ENCODE measurements at places on chromosomes 6 and 20.

DNA sequence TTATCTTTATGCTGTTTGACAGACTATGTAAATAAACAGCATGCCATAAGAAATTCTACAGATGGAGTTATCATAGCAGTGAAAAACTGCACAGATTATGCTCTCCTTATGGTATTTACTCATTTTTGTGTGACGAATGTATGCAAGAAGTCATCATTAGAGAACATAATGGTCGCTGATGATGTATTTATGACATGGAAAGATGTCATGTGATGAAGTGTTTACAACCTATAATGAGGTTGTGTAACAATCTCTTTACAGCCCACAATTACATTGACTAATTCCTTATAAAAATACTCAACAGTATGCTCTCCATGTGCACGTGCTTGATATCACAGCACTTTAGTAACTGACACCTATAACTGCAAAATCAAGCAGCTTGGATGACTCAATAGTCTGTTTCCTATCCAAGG lies 192.4 kb downstream of the BMP2 start:
- no peaks in the 10 kb centered on the region for H3K4me1 ChIP-seq
- H3K27me3 ChIP-seq = no peaks in the 10 kb centered on the region
- H3K36me3 ChIP-seq = no peaks in the 10 kb centered on the region
- no peak overlapping the region for H3K4me3 ChIP-seq
- DNase-seq = no peak

GRCh38 chr6:138659998-138660397 lies 113.6 kb upstream of the CCDC28A start:
- no peaks in the 10 kb centered on the region for H3K36me3 ChIP-seq
- peaks cover 34% of the 10 kb centered on the region for H3K27me3 ChIP-seq
- H3K4me3 ChIP-seq = no peak overlapping the region

GRCh38 chr6:41640426-41640825 lies 2.2 kb downstream of the MDFI start:
- no peak for DNase-seq
- H3K4me3 ChIP-seq = no peak overlapping the region
- H3K27ac ChIP-seq = no peak overlapping the region

DNA sequence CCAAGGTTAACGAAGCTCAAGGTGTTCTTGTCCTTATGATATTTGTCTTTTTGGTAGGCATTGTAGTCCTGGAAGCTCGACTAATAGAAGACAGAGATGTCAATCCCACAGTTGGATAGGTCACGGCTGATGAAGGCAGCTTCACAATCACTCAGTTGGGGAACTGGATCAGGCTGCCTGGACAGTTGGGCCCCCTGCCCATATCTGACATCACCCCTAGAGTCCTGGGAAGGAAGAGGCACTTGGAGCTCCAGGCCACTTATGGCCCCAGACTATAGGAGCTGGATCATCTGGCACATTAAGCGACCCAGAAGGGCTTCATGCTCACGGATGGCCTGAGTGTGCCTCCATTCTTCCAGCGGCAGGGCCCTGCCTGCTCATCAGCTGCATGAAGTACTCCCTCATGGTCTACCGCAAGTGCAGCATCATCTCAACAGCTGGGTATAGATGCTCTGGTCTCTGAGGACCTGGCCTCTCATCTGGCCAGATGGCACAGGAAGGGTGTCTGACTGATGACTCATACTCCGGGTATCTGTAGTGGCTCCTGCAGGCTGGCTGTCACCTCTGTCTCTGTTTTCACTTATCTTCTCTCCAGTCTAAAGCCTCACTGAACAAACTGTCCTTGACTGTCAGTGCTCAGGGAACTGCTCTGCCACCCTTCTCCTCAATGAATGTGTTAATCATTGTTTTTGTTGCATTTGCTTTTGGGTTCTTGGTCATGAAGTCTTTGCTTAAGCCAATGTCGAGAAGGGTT lies 29.2 kb upstream of the SSR1 start:
- H3K4me1 ChIP-seq = no peaks in the 10 kb centered on the region

GRCh38 chr20:24778585-24779031 lies 170.5 kb upstream of the CST7 start:
- H3K36me3 ChIP-seq = no peaks in the 10 kb centered on the region
- H3K4me1 ChIP-seq = peaks cover 2% of the 10 kb centered on the region
- peaks cover 22% of the 10 kb centered on the region for H3K27me3 ChIP-seq
- H3K27ac ChIP-seq = no peak overlapping the region

GRCh38 chr20:23325107-23325506 lies 25.5 kb upstream of the NXT1 start:
- peaks cover 14% of the 10 kb centered on the region for H3K27me3 ChIP-seq
- no peak for DNase-seq
- no peak overlapping the region for H3K27ac ChIP-seq
- no peak overlapping the region for H3K4me3 ChIP-seq
- no peaks in the 10 kb centered on the region for H3K4me1 ChIP-seq

DNA sequence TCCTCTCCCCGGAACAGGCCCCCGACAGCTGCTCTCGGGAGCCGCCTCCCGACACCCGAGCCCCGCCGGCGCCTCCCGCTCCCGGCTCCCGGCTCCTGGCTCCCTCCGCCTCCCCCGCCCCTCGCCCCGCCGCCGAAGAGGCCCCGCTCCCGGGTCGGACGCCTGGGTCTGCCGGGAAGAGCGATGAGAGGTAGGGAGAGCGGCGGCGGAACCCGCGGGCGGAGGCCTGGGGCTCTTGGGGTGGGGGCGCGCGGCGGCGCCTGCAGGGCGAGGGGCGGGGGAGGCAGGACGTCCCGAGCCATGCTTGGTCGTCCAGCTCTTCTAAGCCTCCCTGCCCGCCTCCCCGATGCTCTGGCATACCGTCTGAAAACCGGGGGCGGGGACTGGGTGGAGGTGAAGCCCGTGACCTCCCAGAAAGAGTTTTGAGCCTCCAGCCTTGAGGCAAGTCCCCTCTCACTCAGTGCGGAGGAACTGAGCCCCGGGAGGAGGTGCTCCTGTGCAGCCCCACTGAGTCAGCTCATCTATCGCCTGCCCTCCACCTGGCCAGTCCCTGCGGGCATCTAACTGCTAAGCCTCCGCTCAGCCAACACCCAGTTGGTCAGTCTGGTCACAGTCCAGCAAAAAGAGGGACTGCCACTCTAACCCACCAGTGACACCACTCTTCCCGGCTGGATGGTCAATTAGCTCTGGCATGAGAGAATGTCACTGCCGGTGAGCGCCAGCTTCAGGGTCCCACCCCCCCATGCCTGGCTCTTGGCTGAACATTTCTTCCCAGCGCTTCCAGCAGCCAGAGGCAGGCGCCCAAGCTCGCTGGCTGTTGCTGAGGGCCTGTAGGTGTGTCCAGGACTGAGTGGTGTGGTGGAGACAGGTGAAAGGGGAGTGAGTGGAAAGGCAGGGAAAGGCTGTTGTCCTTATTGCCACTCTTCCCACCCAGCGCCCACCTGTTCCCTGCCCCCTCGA lies 482 bp downstream of the DDR1 start:
- peaks cover 29% of the 10 kb centered on the region for H3K4me1 ChIP-seq
- H3K4me3 ChIP-seq = peak overlapping the region; percentile 90
- no peak overlapping the region for H3K27ac ChIP-seq
- no peak for DNase-seq
- H3K36me3 ChIP-seq = peaks cover 2% of the 10 kb centered on the region
- H3K27me3 ChIP-seq = peaks cover 8% of the 10 kb centered on the region

DNA sequence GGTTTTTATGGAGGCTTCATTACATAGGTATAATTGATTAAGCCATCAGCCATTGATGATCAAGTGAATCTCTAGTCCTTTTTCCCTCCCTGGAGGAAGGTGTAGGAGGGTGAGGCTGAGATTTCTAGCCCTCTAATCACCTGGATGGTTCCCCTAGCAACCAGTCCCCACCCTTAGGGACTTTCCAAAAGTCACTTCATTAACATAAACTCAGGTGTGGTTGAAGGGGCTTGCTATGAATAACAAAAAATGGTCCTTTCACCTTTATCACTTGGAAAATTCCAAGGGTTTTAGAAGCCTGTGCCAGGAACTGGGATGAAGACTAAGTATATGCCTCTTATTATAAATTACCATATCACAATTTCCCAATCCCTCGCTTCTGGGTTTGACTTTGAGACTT lies 40.4 kb downstream of the SMPDL3A start:
- no peak overlapping the region for H3K27ac ChIP-seq
- no peak overlapping the region for H3K4me3 ChIP-seq
- no peaks in the 10 kb centered on the region for H3K4me1 ChIP-seq
- H3K36me3 ChIP-seq = no peaks in the 10 kb centered on the region

- no peaks in the 10 kb centered on the region for H3K27me3 ChIP-seq
- H3K4me1 ChIP-seq = peaks cover 8% of the 10 kb centered on the region
- peaks cover 6% of the 10 kb centered on the region for H3K36me3 ChIP-seq
- no peak overlapping the region for H3K4me3 ChIP-seq
- H3K27ac ChIP-seq = no peak overlapping the region
These were observed 211.0 kb downstream of the FOXC1 start for GRCh38 chr6:1820714-1821113.
